Nephron progenitor cell (in vitro differentiated cells): ENCODE measurements at places on chromosomes 5 and 9.

DNA sequence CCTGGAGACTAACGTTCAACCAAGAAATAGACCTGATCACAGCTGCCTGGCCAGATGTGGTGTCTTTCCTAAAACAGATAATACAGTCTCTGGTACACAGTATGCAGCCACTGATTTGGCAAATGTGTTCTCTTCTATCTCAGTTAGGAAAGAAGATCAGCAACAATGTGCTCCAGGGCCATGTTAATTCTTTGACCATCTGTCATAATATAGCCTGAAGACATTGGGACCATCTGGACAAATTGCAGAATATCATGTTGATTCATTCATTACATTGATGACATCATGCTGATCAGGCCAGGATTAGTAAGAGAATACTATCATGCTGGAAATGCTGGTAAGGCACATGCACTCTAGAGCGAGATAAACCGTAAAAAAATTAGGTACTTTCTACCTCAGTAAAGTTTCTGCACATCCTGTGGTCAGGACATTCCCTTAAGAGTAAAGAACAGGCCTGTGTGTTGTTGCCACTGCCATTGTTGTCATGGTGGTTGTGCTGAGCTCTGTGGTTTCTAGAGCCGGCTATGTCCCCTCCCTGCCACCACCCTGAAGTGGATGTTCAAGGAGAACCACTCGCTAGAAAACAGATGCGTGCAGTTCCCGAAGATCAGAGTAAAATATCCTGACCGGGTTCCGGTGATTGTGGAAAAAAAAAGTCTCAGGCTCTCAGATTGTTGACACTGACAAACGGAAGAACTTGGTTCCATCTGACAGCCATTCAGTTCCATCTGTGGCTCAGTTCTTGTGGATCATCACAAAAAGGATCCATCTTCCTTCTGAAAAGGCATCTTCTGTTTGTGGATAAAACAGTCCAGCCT, 6.4 kb upstream of the JMY start:
- no peaks in the 10 kb centered on the region for H3K36me3 ChIP-seq
- peaks cover 17% of the 10 kb centered on the region for H3K27me3 ChIP-seq
- peaks cover 8% of the 10 kb centered on the region for H3K4me1 ChIP-seq
- no peak for DNase-seq

DNA sequence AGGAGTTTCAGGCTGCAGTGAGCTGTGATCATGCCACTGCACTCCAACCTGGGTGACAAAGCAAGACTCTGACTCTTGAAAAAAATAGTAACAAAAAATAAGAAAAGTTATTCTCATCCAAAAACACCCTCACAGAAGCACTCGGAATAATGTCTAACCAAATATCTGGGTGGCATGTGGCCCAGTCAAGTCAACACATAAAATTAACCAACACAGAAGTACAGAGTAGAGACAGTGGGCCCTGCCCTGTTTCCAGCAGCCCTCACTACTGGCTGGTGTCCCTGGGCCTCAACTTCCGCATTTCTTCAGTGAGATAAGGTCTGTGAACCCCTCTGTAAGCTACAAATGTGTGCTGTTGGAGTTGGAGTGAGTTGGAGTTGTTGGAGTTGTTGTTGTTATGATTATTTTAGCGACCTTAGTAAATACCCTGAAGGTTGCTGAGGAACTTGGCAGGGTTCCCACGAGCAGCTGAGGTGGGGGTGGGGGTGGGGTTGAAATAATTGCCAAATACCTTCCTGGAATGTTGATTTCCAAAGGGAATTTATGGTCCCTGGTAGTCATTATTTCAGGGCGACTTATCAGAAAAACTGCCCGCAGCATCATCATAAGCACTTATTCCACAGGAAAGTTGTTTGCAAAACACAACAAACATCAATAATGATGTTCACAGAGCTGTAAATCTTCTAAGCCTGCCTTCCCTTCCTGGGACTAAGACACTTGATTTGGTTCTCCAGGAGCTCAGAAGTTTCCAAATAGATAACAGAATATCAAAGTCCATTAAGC, 30.2 kb downstream of the C5orf15 start:
- peaks cover 9% of the 10 kb centered on the region for H3K27me3 ChIP-seq
- peak overlapping the region; percentile 36 for H3K27ac ChIP-seq
- H3K4me3 ChIP-seq: no peak overlapping the region
- H3K36me3 ChIP-seq: no peaks in the 10 kb centered on the region

- H3K4me3 ChIP-seq: no peak overlapping the region
- no peak for DNase-seq
- H3K27ac ChIP-seq: no peak overlapping the region
Measured at GRCh38 chr9:90979639-90980038, 178.0 kb downstream of the SYK start.

DNA sequence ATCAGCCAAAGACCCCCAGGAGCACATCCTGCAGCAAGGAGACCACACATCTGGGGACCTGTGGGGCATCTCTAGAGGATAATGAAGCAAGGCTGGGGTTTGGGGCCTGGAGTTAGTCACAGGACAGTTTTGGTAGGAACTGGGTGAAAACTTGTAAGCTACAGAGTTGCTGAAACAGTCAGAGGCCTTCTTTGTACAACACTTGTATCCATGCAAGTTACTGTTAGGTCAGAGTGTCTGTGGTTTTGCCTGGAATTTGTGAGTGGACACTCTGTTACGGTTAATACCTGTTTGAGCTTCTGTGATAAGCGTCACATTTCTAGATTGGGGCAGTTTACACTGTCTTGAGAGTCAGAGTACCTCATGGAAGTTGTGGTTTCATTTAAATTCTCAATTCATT, 22.6 kb upstream of the ASPN start:
- no peaks in the 10 kb centered on the region for H3K36me3 ChIP-seq
- H3K4me3 ChIP-seq: no peak overlapping the region
- H3K27ac ChIP-seq: no peak overlapping the region

DNA sequence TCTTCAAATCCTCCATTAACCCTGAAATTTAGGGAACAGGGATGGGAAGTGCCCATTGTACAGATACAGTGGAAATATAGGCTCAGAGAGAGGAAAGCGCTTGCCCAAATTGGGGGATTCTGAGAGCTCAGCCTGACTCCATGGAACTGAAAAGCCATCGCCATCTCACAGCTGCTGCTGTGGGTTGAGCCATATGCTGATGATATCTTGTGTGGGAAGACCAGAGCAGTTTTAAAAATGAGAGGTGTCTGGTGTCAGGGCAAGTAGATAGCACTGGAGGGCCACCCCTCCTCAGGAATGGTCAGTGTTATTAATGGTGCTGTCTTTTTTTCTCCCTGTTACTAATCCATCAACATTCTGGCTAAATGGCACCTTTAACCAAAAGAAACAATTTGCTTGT, 50.9 kb upstream of the C5orf58 start:
- H3K4me1 ChIP-seq: peaks cover 15% of the 10 kb centered on the region
- no peak overlapping the region for H3K27ac ChIP-seq
- H3K36me3 ChIP-seq: no peaks in the 10 kb centered on the region
- peaks cover 20% of the 10 kb centered on the region for H3K27me3 ChIP-seq

GRCh38 chr5:67400752-67401151, 204.2 kb upstream of the CD180 start:
- peak overlapping the region; percentile 87 for H3K27ac ChIP-seq
- peaks cover 5% of the 10 kb centered on the region for H3K27me3 ChIP-seq
- peaks cover 28% of the 10 kb centered on the region for H3K36me3 ChIP-seq
- no peak overlapping the region for H3K4me3 ChIP-seq
